ENCODE measurements at places on chromosomes 2 and 18. TPM values are rescaled to one million over a fixed set of nuclear protein-coding genes. Genes with fewer than 3 reads are reported as not detected.

- DNase-seq: no peak
These were observed 447.1 kb downstream of the TMEM182 start for GRCh38 chr2:103208916-103209315.

GRCh38 chr2:152542995-152543481, 174.2 kb downstream of the PRPF40A start:
- DNase-seq: peak; percentile 92

- DNase-seq: no peak
These were observed 34.6 kb downstream of the PREPL start for GRCh38 chr2:44326548-44327264.

GRCh38 chr2:18966131-18966530, 376.8 kb upstream of the NT5C1B start:
- no peak for DNase-seq

- no peak for DNase-seq
These were observed 22.8 kb downstream of the KCNS3 start for GRCh38 chr2:17901246-17901645.

GRCh38 chr18:48975817-48976649, 25.3 kb upstream of the SMAD7 start:
- DNase-seq: peak; percentile 28

- no peak for DNase-seq
These were observed 24.2 kb upstream of the CXXC1 start for GRCh38 chr18:50311650-50312049.

GRCh38 chr2:218991674-218992168, 1.5 kb downstream of the CRYBA2 start:
- DNase-seq: peak; percentile 44

- DNase-seq: no peak
These were observed 349.2 kb upstream of the ID2 start for GRCh38 chr2:8332646-8333045.

DNA sequence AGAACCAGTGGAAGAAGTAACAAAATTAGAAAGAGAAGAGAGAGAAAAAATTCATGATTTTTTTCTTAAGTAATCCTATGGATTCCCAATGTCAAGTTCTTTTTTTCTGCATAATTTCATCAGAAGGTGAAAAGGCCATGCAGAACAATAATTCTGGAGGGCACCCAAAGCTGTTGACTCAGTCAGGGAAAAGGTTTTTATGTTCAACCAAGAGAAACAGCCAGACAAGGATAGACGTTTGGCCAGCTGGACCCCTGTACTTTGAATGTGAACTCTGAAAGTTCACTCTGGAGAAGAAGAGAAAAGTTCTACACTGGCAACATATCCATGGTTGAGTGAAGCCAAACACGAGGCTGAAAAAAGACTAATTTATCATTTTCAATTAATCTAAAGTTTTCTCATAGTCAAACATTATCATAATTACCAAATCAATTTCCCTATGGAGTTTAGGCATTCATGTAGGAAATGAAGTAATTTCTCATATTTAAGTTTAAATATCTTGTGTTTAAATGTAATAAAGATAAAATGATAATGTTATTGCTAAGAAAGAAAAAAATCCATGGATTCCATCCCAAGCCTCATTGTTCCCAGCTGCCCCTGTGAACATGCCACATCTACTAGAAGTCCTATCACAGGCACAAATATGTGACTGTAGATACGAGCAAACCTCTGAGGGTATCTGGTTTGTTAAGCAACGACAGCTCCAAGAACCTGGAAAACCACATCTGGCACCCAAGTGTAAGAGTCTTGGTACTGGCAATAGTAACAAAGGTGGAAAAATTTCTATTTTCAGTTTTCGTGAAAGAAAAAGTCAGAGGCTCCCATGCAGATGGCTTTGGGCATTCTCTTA, 742.7 kb upstream of the ACVR2A start:
- DNase-seq: no peak

- DNase-seq: no peak
These were observed 2.9 kb upstream of the CTAGE1 start for GRCh38 chr18:22420652-22421051.

- no peak for DNase-seq
These were observed 13.2 kb downstream of the BIN1 start for GRCh38 chr2:127093648-127094210.

- DNase-seq: no peak
These were observed 15.8 kb downstream of the INPP5D start for GRCh38 chr2:233075966-233076339.

GRCh38 chr2:231360401-231360800, 35.1 kb upstream of the B3GNT7 start:
- DNase-seq: no peak

DNA sequence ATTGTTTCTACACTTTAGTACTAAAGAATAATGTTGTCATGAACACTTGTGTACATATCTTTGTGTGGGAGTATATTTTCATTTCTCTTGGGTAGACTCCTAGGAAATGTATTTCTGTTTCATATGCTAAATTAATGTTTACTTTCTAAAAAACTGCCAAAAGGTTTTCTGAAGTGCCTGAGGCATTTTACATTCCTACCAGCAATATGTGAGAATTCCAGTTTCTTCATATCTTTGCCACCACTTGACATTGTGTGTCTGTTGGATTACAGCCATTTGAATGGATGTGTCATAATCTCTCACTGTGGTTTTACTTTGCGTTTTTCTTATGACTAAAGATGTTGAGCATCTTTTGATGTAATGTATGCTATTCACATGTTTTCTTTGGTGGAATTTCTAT, 428.2 kb upstream of the KCNH7 start:
- peak; percentile 77 for DNase-seq

GRCh38 chr2:115848192-115848591, 1405.8 kb downstream of the DPP10 start:
- no peak for DNase-seq

DNA sequence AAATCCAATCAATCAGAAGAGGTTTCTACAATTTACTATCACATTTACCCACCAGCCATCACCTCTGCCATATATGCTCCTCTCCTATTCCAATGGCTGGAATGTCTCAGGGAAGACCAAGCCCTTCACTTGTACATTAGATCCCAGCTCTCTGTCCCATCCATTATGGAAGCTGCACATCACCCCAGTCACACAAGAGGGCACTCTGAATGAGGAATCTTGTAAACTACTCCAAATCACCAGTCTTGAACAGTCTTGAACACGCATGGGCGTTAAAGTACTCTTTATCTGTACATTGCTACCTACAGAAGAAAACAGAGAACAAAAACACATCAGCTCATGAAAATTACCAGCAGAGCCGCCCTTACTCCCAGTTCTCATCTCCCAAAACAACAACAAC, 38.7 kb downstream of the ZC3H8 start:
- DNase-seq: peak; percentile 8

DNA sequence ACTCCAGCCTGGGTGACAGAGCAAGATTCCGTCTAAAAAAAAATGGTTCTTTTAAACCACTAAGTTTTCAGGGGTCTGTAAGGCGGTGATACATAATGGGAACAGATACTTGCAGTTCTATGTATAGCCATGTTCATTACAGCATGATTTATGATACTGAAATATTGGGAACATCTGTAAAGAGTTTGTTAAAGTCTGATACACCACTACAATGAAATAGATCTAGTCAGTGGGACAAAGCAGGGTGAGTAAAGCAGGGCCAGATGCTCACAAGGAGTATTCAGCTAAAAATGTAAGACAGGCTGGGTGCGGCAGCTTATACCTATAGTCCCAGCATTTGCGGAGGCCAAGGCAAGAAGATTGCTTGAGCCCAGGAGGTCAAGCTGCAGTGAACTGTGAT, 6.2 kb upstream of the ING5 start:
- DNase-seq: no peak

The TMEM237 gene
- total RNA-seq: 87.2 TPM

The SLC66A2 gene
- 37.3 TPM for total RNA-seq

The NEU2 gene
- total RNA-seq: not detected

The SESTD1 gene
- total RNA-seq: 19.7 TPM

The TSPYL6 gene
- total RNA-seq: not detected

The SAP130 gene
- total RNA-seq: 25.0 TPM

The FSIP2 gene
- total RNA-seq: not detected

The LBX2 gene
- 0.97 TPM for total RNA-seq

The SYT4 gene
- total RNA-seq: not detected

The SERPINB4 gene
- total RNA-seq: not detected

The PAX8 gene
- total RNA-seq: 0.78 TPM

The SOX11 gene
- not detected for total RNA-seq

The MGAT4A gene
- 0.14 TPM for total RNA-seq

The GPR75 gene
- total RNA-seq: 1.8 TPM
